ENCODE measurements at places on chromosomes 13 and 19.

DNA sequence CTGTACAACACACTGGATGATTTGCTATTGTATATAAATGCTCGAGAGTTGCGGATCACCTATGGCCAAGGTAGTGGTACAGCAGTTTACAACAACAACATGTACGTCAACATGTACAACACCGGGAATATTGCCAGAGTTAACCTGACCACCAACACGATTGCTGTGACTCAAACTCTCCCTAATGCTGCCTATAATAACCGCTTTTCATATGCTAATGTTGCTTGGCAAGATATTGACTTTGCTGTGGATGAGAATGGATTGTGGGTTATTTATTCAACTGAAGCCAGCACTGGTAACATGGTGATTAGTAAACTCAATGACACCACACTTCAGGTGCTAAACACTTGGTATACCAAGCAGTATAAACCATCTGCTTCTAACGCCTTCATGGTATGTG lies 21.5 kb downstream of the OLFM4 start:
- DNase-seq, result no peak

- no peak for DNase-seq
Observed at GRCh38 chr13:113052971-113053370, 52.6 kb upstream of the F7 start.

- peak; percentile 3 for DNase-seq
Observed at GRCh38 chr13:43874504-43875092, 4.9 kb downstream of the CCDC122 start.

GRCh38 chr13:25819856-25820530 lies 231.8 kb downstream of the SHISA2 start:
- no peak for DNase-seq

DNA sequence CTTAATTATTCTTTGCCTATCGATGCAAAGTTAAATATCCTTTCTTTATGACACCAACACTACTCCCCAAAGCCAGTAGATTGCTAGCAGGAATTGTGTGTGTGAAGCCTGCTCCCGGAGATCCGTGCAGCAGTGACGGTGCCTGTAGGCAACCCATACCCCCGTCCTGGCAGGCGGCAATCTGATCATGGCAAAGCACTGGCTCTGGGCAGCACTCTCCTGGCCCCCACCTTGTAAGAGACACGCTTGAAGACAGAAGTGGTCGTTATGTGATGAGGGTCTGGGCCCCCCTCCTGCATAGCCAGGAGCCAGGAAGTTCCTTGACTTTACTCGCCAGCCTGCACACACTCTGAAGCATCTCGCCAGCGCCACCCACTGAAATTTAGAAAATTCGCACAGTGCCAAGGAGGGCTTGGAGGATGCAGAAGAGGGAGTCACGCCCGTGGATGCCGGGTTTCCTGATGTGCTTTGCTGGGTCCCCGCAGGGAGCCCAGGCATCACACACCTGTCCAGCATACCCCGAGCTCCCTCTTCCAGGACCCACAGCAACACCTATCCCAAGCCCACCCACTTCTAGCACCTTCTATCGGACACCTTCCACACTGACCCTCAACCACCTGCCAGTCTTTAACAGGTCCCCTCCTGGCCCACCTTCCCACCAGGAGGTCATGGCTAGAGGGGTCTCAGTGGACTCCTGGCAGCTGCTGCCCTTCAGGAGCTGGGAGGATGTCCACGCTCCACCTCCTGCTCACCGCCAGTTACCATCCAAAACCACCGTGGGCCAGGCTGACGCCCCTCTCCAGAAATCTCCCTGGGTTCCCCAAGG lies 54.5 kb downstream of the CEBPG start:
- no peak for DNase-seq

GRCh38 chr13:91127995-91128394 lies 219.5 kb upstream of the MIR17HG start:
- no peak for DNase-seq

DNA sequence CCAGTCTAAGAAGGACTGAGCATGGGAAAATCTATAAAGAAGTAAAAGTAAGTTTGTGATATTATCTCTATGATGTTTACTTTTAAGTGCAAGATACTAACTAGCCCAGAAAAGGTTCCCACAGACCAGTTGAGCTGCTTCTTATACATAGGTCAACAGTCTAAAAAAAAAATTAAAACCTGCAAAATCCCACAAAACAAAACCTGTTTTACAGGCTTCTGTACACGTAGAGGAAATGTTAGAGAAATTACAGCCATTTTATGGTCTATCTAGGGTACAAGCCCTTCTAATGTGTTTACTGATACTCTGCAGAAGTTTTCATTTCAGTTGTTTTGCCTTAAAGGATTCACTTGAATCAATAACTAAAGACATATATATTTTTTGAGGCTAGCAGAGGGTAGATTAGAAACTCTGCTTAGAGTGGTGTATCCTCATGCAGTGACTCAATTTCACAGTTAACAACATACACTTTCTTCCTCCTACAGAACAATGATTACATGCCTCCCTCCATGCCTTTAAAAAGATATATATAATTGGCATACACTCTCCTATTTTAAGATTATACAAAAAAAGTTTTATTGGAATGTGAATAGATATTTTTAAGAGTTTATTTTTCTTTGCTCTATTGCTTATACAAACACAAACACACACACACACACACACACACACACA lies 43.9 kb downstream of the CAB39L start:
- DNase-seq, result no peak

DNA sequence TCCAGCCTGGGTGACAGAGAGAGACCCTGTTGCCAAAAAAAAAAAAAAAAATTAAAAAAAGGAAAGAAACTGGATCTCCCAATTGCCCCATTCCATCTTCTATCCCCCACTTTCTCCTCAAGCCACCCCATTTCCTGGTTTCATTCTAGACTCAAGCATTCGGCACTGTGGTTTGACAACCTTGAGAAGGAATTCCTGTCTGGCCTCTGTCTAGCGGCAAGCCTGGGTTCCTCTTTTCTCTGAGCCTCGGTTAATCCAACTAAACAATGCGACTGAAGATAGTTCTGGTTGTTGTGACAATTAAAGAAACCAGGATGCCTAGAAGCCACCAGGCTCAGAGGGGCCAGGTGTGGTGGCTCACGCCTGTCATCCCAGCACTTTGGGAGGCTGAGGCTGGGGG lies 3.3 kb upstream of the C3 start:
- DNase-seq, result no peak

DNA sequence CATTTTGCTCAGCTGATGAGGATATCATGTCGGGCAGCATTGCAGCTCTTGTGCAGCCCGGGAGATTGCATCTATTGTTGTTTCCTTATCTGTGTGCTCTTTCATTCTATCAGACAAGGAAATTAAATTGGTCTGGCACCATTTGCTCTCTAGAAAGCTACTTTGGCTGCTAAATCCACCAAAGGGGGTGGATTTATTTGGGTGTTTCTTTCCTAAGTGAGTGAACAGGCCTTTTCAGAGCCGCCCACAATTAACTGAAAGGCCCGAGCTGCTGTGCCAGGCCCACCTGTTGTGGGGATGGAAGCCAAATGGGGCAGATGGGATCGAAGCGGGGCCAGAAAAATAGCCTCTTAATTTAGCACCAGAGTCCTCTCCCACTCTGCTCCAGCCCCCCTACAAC lies 99.4 kb downstream of the DNAJC15 start:
- no peak for DNase-seq

GRCh38 chr19:39810424-39810823 lies 23.5 kb downstream of the DYRK1B start:
- DNase-seq, result no peak
